Stimulated activated naive B cell treated with anti-CD40 and anti-IgM and Interleukin-4, amounts not matched to agents 10 μg/mL and 1 μg/mL and 100 μg/mL, for 72 hours (primary cell): ENCODE measurements at places on chromosomes 2 and 18.

- DNase-seq = no peak
Observed at GRCh38 chr2:41206004-41206403, 754.1 kb upstream of the SLC8A1 start.

GRCh38 chr2:157894694-157895435 is 18.7 kb upstream of the ACVR1 start:
- DNase-seq = no peak

- DNase-seq = no peak
Observed at GRCh38 chr2:159091976-159092375, 123.5 kb downstream of the TANC1 start.

DNA sequence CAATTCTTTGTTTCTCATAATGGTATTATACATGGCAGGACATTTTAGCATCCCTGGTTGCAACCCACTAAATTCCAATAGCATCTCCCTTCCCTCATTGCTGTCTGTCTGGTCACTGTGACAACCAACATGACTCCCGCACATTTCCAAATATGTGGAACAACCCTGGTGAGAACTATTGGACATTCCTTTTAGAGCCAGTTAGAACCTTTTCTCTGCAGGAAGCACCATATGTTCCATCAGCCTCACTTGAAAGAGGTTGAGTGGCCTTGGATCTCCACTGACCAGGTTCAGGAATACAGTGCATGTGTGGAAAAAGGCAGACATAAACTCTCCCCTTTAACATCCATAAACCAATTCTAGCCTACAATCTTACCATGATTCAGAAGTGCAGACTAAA is 25.9 kb upstream of the GLS start:
- no peak for DNase-seq

DNA sequence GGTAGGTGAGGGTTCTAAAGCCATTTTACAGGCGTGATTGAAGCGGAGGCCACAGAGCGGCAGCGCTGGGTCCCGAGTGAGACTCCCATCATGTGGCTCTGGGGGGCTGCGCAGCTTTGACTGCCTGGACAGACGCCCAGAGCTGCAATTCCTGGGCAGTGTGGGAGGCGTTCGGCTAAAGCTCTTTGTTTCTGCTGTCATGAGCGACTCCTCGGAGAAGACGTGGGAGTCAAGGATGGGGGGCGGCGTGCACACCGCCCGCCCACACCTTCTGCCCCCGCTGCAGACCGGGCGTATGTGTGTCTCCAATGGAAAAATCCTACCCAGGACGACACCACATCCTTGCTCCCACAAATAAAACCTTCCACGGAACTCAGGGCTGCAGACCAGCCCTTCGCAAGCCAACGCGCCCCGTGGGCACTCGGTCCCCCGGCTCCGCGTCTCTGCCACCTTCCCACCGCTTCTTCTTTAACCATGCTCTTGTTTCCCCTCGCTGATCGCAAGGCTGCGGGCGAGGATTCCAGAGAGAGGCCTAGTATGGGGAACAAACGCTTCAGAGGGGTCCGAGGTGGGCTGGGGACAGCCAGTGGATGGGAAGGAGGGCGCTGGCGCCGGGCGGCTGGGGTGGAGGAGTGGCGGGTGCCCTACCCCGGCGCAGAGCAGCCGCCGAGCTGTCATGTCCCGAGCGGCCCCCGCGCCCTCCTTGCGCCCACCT is 680 bp upstream of the LBH start:
- DNase-seq = no peak

DNA sequence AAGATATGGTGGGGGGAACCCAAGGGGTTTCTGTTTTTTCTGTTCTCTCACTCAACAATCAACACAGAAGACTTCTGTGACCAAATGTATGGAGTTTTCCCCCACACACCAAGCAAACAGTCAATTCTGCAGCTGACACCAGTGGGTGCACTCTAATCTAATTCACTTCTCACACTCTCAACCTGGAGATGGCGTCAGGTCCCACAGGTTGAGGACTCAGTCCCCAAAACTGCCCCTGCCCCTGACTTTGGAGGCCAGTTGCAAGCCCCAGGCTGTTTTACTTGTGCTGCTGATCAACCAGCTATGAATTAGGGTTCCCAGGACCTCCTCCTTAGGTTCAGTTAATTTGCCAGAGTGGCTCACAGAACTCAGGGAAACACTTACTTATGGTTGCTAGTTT is 6.2 kb downstream of the RNU2-63P start:
- no peak for DNase-seq

GRCh38 chr2:190877436-190877835 is 3.2 kb upstream of the GLS start:
- no peak for DNase-seq

GRCh38 chr2:215692387-215693079 is 256.7 kb upstream of the FN1 start:
- no peak for DNase-seq

DNA sequence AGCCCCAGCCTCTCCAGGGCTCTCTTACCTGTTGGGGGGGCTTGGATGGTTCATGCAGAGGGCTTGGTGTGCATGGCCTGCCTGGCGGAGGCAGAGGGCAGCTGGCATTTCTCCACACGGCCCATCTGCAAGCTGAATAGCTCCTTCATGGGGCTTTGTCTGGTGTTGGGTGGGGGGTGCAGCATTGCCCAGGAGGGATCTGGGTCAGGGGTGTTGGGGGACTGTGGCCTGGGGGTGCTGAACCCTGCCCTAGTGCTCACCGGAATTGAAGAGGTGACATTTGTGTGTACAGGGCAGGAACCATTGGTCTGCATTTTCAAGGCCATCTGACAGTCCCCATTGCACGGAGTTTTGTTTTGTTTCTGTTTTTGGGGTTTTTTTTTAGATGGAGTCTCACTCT is 58.8 kb upstream of the HAAO start:
- no peak for DNase-seq

DNA sequence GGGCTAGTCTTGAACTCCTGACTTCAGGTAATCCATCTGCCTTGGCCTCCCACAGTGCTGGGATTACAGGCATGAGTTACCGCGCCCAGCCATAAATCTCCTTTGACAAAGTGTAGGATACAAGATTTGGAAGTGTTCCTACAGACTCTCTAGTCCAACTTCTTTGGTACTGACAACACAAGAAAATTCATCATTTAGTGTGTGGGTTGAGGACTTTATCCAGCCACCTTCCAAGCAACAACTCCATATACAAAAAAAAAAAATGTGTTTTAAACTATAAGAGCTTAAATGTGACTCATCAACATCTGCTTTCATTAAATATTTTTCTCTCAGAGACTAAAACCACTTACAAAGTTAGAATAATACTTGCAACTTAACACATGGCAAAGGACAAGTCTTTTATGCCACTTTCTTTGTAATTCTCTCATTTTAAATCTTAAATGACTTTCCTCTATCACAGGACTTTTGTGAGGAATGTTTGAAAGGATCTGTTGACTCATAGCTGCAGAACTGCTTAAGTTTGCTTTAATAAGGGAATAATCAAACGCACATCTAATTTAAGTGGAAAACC is 46.2 kb upstream of the ITGAV start:
- DNase-seq = no peak

DNA sequence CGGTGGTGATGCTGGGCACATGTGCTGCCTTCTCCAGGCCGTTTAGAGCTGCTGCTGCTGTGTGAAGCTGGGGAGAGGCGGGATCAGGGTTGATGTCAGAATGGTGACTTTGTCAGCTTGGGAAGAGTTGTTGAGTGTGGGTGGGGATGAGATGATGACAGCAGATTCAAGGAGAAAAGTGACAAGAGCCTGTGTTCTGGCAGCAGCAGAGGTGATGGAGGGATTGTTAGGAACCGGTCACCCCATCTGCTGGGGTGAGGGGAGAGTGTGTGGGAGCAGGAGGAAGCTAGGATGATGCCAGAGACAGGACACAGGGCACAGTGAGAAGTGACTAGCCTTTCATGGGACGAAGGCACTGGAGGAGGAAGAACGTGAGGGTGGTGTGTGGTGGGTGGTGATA is 345.5 kb downstream of the RNF144A start:
- DNase-seq = no peak

- no peak for DNase-seq
Observed at GRCh38 chr2:174322149-174322548, 12.6 kb upstream of the SP9 start.

- DNase-seq = no peak
Observed at GRCh38 chr2:241912021-241912555, 42.6 kb downstream of the RTP5 start.
